Uterus (tissue), 4 donors: ENCODE measurements at places on chromosomes 5 and 9. TPM values are rescaled to one million over a fixed set of nuclear protein-coding genes. Genes with fewer than 3 reads are reported as not detected.

DNA sequence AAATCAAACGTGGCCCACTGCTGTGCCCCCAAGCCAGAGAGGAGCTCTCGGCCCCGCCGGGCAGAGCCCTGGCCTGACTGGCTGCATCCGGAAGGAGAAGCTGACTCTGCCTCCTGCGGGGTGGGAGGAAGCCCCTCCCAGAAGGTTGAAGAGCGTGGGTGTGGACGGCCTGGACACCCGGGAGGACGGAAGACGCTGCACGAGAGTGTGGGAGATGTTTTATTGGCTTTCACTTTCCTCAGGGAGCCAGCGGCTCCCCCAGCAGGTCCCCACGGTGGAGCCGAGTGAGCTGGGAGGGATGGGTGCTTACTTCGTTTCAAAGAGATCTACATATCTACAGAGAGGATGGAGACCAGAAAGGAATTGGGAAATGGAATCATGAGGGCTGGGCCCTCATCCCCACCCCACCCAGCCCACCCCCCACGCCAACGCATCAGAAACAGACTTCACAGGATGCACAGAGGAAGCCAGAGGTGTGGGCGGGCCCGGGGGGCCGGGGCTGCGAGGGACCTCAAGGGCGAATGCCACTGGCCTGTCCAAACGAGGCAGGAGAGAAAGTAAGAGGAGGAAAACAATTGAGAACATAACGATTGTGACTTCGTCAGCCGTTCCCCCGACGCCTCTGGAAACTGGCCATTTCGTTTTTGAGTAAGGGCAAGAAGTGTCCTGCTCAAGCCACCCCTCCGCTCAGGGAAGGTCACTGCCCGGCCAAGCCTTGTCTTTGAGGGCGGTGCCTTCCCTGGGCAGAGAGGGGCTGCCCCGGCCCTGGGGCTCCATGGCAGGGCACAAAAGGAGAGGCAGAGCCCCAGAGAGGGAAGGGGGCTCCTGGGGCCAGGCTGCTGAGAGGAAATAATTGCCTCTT is 32.1 kb downstream of the FAM163B start:
- peak; percentile 65 for DNase-seq

- DNase-seq, result peak; percentile 81
These were observed 17.3 kb downstream of the SLC22A5 start for GRCh38 chr5:132386644-132387286.

DNA sequence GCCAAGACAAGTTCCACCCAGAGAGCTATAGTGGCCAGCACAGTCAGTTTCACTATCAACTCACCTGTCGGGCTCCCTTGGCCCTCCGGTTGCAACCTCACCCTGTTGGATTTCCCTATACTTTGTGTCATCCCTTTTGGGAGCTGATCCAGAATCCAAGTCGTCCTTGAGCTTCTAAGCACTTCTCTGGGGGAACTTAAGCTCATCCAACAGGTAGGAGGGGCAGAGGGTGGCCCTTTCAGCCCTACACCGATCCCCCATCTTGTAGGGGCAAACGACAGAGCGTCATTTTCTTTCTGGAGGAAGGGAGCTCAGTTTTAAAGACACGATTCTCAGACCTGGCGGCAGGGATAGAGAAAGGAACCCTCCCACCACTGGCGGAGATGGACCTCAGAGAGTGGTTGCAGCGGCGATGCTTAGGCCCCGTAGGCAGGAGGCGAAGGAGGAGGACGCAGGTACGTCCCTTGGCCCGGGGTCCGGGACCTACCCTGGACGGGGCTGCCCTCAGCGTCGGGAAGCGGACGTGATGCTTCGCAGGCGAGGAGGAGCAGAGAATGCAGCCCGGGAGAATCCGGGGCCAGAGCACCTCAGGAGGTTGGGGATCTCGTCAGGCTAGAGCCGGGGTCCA is 519 bp downstream of the ZER1 start:
- no peak for DNase-seq

GRCh38 chr5:142428773-142429473 is 104.1 kb upstream of the SPRY4 start:
- DNase-seq, result no peak

DNA sequence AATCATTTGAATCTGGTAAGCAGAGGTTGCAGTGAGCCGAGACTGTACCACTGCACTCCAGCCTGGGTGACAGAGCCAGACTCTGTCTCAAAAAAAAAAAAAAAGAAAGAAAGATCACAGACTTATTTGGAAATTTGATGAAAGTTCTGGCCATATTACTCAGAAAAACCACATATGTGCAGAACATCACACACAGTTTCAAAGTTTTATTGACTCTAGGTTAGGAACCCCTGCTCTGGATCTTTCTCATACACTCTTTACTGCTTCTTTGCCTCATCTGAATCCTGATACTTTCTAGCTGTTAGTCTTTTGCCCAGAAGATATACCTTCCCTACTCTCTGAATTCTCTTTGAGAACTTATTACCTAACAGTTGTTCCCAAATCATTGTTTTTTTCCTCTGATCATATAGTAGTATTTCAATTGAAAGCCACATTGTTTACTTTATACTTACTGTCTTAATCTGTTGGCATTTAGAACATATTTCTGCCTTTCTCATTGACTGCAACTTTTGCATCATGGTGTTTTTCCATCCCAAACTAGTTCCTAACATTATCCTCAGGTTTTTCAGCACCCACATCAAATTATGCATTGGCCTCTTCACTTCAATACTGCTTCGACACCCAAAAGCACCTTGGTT is 68.7 kb downstream of the LNPEP start:
- no peak for DNase-seq

GRCh38 chr5:133924221-133924920 is 44.1 kb downstream of the C5orf15 start:
- DNase-seq, result no peak

DNA sequence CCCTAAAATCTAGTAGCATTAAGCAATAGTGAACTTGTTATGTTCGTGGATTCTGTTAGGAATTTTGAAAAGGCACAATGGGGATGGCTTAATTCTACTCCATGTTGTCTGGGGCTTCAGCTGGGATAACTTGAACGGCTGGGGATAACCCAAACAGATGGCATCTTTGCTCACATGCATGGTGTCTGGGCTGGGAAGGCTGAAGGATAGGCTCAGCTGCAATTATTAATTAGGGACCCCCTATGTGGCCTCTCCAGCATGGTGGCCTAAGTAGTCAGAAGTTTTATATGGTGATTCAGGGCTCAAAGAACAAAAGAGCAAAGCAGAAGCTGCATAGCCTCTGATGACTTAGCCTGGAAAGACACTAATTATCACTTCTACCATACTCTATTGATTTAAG is 551.1 kb downstream of the PSAT1 start:
- DNase-seq, result no peak

DNA sequence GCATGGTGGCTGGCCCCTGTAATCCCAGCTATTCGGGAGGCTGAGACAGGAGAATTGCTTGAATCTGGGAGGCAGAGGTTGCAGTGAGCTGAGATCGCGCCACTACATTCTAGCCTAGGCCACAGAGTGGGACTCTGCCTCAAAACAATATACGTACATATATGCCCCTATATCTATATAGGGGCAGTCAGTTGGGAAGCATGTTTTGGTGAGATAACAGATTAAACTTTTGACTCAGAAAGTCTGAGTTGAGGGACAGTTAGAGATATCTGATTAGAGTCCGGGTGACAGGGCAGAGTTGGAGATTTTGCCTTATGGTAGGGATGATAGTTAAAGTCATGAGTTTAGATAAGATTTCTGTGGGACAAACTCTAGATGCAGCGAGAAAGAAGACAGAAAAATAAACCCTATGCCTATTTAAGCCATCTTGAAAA is 71.8 kb upstream of the ALDH1A1 start:
- no peak for DNase-seq

GRCh38 chr5:173010547-173011464 is 27.2 kb downstream of the ATP6V0E1 start:
- no peak for DNase-seq

RNF180 gene
- 21.3 TPM for total RNA-seq

OR1J2 gene
- total RNA-seq, result not detected

NEURL1B gene
- 136 TPM for total RNA-seq

CHSY3 gene
- total RNA-seq, result 22.1 TPM

STKLD1 gene
- total RNA-seq, result 0.88 TPM
